Left renal pelvis (tissue), 4 donors: ENCODE measurements at places on chromosomes 2 and 18. TPM values are rescaled to one million over a fixed set of nuclear protein-coding genes. Genes with fewer than 3 reads are reported as not detected.

The CHST9 gene
- 3.9 TPM for polyA plus RNA-seq

The CYP27A1 gene
- polyA plus RNA-seq, result 47.0 TPM

The REG3A gene
- not detected for polyA plus RNA-seq

The ELP2 gene
- polyA plus RNA-seq, result 103 TPM

The PLB1 gene
- polyA plus RNA-seq, result 0.70 TPM

The CCDC102B gene
- polyA plus RNA-seq, result 8.5 TPM

DNA sequence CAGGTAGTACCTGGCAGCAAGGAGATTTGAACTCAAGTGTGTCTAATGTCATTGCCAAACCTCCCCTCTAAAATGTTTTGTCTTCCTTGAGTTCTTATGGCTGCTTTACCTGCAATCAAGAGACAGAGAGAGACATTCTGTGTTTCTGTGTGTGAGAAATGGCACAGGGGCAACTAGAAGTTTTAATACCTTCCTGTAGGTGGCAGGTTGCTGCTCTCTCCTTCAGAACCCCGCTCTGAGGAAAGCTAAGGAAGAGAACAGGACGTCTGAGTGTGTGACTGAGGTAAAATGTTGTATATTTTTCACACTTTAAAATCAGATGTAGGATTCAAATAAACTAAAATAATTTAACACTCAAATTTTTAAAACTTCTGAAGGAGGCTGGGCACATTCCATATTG is 19.2 kb downstream of the DTNA start:
- DNase-seq, result no peak

GRCh38 chr2:10901160-10901939 is 10.4 kb upstream of the KCNF1 start:
- DNase-seq, result no peak

DNA sequence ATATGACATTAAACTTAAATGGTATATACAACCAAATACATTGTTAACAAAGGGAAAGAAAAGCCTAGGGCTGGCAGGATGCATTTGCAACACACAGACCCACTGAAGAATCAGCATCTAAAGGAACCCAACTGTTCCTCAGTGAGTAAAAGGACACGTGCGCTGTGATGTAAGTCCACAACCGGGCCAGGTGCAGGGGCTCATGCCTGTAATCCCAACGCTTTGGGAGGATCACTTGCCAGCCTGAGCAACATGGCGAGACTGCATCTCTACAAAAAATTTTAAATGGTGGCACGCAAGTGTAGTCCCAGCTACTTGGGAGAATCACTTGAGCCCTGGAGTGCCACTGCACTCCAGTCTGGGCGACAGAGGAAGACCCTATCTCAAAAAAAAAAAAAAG is 3.9 kb downstream of the DTNB start:
- DNase-seq, result no peak

DNA sequence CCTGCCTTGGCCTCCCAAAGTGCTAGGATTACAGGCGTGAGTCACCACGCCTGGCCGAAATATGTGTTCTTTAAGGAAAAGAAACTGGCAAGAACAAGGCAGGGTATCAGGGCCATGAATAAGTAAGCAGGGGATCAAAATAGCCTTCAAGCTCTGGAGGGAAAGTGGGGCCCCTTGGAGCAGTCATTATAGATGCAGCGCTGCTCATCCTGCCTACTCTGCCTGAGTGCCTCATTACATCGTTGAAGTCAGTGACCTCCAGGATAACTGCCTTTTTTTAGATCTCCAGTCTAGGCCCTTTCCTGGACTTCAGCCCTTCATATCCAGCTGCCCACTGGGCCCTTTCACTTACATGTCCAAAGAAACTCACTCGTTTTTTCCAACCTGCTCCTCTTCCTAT is 69.8 kb upstream of the PPM1B start:
- DNase-seq, result no peak

DNA sequence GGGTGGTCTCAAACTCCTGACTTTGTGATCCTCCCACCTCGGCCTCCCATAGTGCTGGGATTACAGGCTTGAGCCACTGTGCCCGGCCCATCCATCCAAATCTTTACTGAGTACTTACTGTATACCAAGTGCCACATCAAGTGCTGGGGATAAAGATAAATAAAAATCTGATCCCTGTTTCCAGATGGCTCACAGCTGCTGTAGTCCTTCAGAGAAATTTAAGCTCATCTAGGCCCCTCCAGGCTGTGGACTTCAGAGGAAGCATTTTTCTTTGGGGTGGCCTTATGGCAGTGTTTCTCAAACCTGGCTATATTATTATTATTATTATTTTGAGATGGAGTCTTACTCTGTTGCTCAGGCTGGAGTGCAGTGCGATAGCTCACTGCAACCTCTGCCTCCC is 33.7 kb upstream of the GTF2A1L start:
- no peak for DNase-seq

GRCh38 chr18:77137851-77138250 is 5.3 kb upstream of the MBP start:
- no peak for DNase-seq

DNA sequence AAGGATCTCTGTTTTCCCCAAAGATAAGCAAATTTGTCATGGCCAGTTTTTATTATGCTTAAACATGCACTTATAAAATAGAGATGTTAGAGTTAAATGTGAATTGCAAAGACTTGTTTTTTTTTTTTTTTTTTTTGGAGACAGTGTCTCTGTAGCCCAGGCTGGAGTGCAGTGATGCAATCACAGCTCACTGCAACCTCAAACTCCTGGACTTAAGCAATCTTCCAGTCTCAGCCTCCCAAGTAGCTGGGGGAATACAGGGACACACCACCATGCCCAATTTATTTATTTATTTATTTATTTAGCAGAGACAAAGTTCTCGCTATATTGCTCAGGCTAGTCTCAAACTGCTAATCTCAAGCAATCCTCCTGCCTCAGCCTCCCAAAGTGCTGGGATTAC is 15.1 kb downstream of the PHOSPHO2 start:
- no peak for DNase-seq

- DNase-seq, result no peak
Observed at GRCh38 chr2:45433363-45433762, 177.7 kb downstream of the SRBD1 start.

DNA sequence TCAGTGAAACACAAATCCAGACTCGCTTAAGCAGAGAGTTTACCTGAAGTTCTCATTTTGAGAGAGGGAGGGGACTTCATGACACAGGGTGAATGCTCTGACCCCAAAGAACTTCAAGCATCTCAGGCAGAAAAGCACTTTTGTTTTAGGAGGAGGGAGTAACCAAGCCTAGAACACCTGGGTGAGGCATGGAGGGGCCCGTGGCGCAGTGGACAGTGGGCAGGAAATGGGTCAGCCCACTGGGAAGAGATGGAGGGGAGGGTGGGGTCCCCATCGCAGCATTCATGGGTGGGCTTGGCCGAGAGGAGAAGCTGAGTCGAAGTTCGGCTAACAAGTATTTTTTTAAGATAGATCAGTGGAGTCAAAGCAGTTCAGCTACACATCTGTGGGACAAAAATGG is 67.9 kb downstream of the SH3YL1 start:
- DNase-seq, result no peak

GRCh38 chr2:212528106-212528856 is 10.3 kb downstream of the ERBB4 start:
- DNase-seq, result no peak

DNA sequence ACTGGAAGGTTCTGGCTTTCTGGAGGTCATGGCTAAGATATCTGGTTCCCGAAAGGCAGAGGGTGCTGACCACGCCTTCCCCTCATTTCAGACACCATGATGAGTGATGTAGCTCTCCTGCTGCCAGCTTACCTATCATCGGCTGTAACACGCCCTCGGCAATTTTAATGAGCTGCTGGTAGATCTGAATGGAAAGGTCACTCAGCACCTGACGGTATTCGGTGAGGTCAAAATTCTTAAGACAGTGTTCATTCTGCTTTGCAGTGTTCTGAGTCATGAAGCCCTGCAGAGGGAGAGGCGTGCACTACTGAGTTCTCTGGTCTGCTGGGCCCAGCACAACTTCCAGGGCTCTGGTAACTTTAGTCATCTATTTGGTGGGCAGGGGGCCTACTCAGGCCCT is 25.7 kb upstream of the ACAA2 start:
- DNase-seq, result no peak
